Fibroblast of lung (primary cell): ENCODE measurements at places on chromosomes 2 and 18. TPM values are rescaled to one million over a fixed set of nuclear protein-coding genes. Genes with fewer than 3 reads are reported as not detected.

DNA sequence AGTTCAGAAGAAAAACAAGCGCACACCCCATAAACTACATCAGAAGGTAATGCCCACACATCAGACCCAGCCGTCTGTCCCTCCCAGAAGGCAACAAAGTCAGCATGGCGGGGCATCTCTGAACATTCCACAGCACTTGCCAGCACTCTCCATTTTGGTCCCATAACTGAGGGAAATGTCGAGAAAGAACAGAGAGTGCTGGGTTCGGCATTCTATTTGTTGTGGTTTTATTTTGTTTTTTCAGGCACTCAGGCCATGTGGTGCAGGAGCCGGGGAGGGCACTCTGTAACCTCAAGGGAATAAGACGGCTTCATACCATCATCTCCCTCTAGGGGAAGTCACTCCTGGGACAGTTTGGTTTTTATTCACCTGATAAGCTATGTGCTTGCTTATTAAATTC is 156.0 kb downstream of the SEPTIN10 start:
- DNase-seq = no peak

- DNase-seq = no peak
Observed at GRCh38 chr2:20008703-20009102, 3.8 kb downstream of the MATN3 start.

DNA sequence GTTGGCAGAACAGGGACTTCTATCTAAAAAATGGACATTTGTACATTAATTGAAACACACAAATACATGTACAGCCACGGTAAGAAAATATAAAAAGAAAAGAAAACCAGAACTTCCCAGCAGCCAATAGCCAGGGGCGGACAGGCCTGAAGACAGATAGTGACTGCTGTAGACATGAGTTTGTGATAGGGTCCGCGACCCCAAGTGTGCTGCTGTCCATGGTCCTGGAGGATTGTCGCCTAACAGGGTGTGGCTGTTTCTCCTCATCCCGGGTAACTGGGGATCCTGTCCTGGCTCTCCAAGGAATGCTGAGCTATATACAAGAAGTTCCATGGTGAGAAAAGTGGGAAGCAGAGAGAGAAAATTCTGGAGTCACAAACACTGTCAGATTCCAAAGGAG is 266.5 kb upstream of the SALL3 start:
- DNase-seq = no peak

GRCh38 chr18:33916200-33916599 is 308.5 kb downstream of the NOL4 start:
- DNase-seq = no peak

- no peak for DNase-seq
Observed at GRCh38 chr2:163592954-163593622, 142.7 kb downstream of the FIGN start.

- no peak for DNase-seq
Observed at GRCh38 chr2:64164629-64165028, 20.4 kb upstream of the PELI1 start.

GRCh38 chr2:113675875-113676274 is 48.8 kb downstream of the RABL2A start:
- DNase-seq = no peak

- peak; percentile 57 for DNase-seq
Observed at GRCh38 chr2:201883606-201884369, 77.5 kb downstream of the CDK15 start.

DNA sequence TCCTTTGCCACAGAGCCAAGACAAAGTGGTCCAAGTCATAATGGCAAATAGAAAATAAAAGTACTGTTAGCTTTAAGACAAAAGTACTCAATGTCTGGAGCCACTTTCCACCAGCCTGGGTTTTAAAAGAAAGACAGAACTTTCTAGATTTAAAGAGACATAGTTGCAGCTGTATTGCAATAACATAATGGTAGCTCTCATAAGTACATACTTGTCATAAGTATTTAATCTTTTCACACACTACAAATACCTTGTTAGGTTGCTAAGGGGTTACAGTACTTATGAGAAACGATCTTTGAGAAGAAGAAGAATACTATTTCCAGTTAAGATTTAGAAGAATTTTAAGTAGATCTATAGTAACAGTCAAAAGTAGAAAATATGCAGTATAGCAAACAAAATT is 28.9 kb upstream of the AQP4 start:
- no peak for DNase-seq

The HOXD12 gene
- total RNA-seq = not detected in 2 replicates

The SLC38A11 gene
- total RNA-seq = 0.26 and 0.50 TPM in 2 replicates

The GTF2A1L gene
- total RNA-seq = 3.3 and 3.5 TPM in 2 replicates
